ENCODE measurements at places on chromosomes 6 and 20.

GRCh38 chr6:12637960-12638641 is 78.5 kb upstream of the PHACTR1 start:
- DNase-seq, result peak; percentile 26

DNA sequence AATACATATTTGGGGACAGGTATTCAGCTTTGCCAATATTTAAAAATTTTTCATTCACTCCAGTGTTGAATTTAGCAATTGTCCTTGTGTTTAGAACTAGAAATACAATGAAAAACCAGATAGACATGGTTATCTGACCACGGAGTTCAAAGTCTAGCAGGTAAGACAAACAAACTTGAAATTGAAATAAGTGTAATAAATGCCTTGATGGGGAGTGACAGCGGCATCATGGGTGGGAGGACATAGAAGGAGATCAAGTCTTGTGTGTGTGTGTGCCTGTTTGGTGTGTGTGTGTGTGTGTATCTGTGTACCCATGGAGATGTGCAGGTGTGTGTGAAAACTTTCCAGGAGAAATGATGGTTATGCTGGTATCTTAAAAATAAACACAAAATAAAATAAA is 750.0 kb upstream of the CITED2 start:
- no peak for DNase-seq

- DNase-seq, result no peak
Measured at GRCh38 chr6:15322781-15323536, 77.1 kb downstream of the JARID2 start.

- DNase-seq, result no peak
Measured at GRCh38 chr6:87250019-87250418, 72.4 kb upstream of the SMIM8 start.

DNA sequence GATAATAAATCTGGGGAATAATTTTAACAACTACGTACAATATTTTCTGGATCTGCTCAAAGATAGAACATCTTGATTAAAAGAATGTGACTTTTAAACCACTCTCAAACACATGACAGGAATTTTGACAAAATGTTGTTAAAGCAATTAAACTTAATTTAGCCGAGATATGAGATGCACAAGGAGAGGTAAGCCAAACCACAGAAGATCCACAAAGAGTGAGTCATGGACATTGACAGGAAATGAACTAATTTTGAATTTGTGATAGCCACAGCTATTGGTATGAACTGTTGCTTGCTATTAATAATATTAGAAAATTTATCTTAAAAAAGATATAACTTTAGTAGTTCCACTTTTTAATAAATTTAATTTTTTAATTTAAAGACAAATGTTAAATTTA is 27.8 kb upstream of the VGLL2 start:
- no peak for DNase-seq

GRCh38 chr20:840503-840857 is 7.0 kb downstream of the FAM110A start:
- no peak for DNase-seq

GRCh38 chr20:32966881-32967781 is 37.1 kb downstream of the SUN5 start:
- no peak for DNase-seq

GRCh38 chr20:50338479-50339391 is 148.1 kb downstream of the CEBPB start:
- DNase-seq, result peak; percentile 59

GRCh38 chr6:24359640-24360454 is 2.0 kb upstream of the DCDC2 start:
- DNase-seq, result peak; percentile 63

DNA sequence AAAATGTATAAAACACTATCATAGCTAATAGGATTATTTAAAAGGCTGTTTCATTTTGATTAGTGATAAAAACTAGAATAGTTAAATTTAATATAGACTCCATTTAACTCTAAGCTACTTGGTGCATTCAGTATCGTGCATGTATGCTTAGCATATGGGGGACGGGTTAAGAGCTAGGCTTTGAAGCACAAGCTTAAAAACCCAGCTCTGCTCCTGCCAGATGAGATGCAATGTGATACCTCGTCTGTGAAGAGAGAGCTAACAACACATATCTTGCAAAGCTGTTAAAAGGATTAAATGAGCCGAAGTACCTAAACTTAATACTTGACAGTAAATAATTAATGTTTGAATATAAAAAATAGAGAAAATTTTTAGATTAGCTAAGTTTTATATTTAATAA is 42.2 kb downstream of the DTNBP1 start:
- no peak for DNase-seq

Measured in activated CD4-positive, alpha-beta T cell treated with anti-CD3 and anti-CD28 coated beads, Interleukin-2, amount 50 U/mL, for 24 hours (primary cell).